Mucosa of descending colon (tissue), 3 donors: ENCODE measurements at places on chromosomes 4 and X. TPM values are rescaled to one million over a fixed set of nuclear protein-coding genes. Genes with fewer than 3 reads are reported as not detected.

Gene PPEF1
- not detected for total RNA-seq

DNA sequence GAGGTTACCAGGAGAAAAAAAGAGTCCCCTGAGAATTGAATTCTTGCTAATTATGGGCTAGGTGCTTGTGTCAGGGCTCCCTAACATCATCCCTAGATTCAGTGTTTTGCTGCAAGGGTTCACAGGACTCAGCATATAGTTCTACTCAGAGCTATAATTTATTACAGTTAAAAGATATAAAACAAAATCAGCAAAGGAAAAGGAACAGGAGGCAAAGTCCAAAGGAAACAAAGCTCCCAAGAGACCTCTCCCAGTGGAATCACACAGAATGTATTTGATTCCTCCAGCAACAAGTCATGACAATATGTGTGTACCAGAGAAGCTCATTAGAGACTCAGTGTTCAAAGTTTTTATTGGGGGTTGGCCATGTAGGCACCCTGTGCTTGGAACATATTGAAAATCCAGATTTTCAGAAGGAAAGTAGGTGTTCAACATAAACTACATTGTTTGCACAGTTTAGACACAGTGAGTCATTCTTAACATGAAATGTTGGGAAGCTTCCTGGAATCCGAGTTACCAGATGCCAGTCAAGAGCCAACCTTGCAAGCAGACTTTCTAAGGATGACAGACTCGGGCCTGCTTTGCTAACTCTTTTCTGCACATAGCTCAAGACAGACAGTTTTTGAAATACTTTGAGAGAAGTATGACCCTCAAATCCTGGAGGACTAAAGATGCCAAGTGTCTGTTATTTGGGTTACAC lies 311.3 kb upstream of the EMCN start:
- no peak for DNase-seq

Gene S100P
- total RNA-seq: 189 TPM

DNA sequence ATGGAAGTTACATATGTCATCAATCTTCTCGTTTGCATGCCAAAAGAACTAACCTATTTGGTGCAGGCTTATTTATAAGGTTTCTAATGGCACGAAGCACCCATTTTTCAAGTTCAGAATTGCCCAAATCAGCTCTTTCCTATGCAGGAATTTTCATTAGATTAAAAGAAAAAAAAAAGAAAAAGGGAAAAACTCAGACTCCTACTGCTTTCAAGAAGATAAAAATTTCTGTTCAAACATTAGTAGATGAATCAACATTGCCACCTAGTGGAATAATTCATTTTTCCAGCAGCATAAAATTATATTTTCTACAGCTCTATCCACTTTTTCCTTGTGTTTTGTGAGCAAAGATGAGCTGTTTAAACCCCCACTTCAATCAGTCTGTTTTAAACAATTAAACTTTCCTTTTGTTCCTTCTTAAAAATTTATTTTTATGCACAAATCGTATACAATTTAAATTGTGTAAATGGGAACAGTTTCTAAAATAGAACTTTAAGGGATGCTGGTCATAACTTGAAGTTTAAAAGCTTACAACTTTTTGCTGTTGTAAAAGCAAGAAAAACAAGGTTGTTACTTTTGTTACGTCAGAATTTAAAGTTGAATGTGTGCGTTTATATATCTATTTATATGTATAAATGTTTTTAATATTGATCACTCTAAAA lies 309.9 kb downstream of the ARAP2 start:
- DNase-seq: no peak

- DNase-seq: no peak
Measured at GRCh38 chr4:107996949-107997788, 7.5 kb downstream of the HADH start.

DNA sequence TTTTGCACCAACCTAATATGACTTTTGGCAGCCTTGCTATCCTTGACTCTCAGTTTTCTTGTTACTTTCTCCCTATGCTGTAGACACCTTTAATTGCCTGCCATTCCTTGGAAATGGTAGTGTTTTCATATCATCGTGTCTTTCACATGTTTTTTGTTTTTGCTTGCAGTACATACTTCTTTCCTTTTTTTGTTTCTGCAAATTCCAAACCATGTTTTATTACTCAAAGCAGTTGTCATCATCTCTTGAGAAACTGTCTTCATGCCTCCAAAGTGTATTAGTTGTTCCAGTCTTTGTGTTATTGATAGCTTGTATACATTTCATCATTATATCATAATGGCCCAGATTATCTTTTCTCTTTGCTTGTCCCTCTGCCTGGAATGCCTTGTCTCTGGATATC lies 57.1 kb downstream of the PDLIM5 start:
- DNase-seq: no peak

DNA sequence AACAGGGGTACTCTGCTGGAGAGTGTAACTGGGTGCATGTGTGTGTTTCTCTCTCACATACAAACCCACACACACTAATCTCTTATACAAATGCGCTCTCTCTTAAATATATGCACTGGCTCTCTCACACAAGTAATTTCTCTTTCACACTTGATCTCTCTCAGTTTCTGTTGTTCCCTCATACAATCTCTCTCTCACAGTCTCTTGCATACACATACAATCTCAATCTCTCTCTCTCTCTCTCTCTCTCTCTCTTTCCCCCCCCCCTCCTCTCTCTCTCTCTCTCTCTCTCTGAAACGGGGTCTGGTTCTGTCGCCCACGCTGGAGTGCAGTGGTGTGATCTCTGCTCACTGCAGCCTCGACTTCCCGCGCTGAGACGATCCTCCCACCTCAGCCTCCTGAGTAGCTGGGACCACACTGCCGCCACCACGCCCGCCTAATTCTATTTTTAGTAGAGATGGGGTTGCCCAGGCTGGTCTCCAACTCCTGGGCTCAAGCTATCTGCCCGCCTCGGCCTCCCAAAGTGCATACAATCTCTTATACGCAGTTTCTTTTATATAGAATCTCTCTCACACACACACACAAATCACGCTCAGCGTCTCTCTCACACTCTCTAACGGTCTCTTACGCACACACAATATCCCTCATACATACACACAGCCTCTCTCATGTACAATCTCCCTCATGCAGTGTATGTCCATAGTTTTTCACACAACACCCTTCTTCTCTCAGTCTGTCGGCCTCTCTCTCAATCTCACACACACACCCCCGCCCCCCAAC lies 518 bp upstream of the FAM241A start:
- DNase-seq: peak; percentile 49

- no peak for DNase-seq
Measured at GRCh38 chrX:22666441-22666840, 333.3 kb upstream of the DDX53 start.

Gene TTC29
- total RNA-seq: not detected

DNA sequence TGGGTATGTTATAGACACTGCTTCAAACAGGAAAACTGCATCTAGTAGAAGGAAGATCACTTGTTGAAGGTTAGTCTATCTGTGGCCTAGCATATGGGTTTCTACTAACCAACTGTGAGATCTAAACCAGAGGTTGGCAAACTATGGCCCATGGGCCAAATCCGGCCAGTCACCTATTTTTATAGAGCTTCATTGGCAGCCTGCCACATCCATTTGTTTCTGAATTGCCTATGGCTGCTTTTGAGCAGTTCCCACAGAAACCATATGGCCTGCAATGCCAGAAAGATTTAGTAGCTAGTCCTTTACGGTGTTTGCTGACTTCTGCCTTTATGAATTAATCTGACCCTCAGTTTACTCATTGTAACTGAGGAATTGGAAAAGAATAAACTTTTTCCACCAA lies 71.1 kb downstream of the MID1 start:
- peak; percentile 75 for DNase-seq
